ENCODE measurements at places on chromosomes 2 and 18.

- DNase-seq: no peak
Measured at GRCh38 chr2:54374591-54375364, 81.3 kb upstream of the SPTBN1 start.

DNA sequence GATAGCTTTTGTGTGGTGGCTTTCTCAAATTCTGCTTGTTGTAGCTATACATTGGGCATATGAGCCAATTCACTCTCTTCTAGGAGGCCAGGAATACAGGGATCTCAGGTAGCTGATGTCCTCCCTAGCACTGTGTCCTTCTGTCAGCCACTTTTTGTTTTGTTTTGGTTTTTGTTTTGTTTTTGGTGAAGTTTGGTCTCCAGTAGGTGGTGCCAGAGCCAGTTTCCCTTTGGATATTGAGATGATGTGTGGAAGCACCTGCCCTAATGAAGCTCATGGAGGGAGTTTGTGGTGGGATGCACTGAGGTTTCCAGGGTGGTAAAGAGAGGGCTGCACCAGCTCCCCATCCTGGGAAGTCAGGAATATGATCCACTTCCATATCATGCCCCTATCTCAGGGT is 100.5 kb upstream of the VWC2L start:
- no peak for DNase-seq

DNA sequence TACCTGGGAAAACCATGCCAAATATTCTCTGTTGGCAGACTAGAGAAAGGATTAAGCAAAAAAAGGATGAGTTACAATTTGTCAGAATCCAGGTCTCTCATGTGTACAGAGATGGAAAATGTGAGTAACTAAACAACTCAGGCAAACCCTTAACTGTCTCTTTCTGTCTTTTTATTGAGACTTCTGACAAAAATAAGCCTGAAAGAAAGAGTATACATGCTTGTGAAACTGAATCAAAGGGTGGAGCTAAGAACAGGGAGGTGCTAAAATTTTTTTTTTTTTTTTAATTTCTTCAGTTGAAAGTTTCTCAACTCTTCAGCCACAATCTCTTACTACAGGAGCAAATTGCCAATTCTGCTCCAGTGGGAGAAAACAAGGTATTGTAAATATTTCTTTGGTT is at the start of gene SERPINB10:
TSS of gene SERPINB10 (plus strand) at position 295 of the 400 bp plus-strand sequence. CDS start 7,553 bp downstream, outside the sequence.
- no peak for DNase-seq

GRCh38 chr2:99552529-99552928 is 62.7 kb upstream of the REV1 start:
- no peak for DNase-seq

GRCh38 chr2:170369894-170370293 is 191.9 kb downstream of the MYO3B start:
- DNase-seq: no peak

DNA sequence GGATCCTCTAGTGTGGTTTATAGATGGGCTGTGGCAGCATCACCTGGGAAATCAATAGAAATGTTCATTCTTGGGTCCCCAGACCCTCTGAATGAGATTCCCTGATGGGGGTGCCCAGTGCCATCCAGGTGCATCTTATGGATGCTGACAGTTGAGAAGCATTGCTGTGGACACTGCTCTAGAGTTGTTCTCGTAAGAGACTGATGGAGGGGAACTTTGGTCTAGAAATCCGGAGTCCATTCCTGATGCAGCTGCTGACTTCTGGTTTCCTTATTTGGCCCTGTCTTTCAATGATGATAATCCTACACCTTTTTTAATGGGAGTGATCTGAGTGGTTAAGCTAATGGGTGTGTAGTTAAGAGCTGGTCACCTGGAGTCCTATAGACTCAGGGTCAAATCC is 28.3 kb upstream of the E2F6 start:
- DNase-seq: no peak

GRCh38 chr2:118865106-118865505 is 17.7 kb upstream of the EN1 start:
- DNase-seq: no peak

DNA sequence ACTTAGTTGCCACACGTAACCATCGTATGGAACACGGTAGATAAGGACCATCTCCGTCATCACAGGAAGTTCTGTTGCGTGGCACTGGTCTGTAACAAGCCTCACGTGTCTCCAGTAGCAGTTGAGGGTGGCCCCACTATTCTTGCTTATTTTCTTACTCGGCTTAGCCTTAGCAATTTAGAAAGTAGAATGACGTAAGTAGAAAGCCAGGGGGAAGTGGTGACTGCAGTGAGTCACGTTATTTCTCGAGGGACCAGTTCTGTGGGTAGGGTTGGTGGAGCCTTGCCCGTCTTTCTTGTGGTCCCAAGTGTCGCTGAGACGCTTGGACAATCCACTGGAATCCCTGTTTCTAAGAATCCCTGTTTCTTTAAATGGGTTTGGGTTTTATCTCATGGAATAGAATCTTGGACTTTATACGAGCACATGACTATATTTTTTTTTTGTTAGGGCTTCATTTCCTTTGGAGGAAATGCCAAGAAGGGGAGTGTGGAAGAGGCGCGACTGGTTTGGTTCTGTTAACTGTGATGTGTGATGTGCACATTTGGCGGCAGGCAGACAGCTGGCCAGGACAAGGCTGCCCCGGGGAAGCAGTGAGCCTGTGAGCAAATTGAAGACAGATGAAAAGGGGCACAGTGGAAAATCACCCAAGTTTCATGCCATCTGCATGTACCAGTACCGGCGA is 96.2 kb downstream of the CABLES1 start:
- peak; percentile 50 for DNase-seq

DNA sequence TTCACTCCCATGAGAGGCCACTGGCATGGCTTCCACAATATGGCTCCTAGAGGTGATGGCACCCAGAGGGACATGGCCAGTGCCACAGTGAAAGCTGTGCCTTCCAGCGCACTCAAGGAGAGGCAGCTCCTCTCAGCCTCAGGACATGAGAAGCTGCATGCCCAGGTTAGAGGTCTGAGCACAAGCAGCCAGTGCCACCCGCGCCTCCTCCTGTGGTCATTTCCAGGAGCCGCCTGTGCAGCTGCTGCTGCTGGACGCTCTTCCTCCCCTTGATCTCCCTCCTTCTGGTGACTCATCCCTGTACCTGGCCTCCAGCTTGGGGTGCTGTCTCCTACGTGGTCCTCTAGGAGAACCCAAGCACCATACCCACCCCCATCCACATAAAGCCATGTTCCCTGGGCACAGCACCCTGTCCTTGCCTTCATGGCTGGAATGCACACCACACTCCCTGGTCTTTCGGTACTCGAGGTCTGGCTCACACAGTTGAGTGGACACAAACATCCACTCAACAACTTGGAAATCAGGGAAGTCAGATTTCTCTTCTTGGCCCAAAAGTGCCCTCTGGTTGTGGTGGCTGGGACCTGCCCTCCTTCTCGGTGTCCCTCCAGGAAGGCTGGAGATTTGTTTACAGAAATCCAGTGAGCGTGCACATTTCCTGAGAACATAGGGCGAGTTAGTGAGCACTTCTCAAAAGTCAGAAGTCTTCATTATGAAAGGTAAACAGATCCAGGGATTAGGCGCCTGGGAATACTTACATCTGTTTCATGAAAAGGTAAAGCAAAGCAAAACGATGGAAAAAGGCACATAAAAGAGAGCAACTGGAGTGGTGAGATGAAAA is 96.7 kb downstream of the EIPR1 start:
- DNase-seq: no peak

DNA sequence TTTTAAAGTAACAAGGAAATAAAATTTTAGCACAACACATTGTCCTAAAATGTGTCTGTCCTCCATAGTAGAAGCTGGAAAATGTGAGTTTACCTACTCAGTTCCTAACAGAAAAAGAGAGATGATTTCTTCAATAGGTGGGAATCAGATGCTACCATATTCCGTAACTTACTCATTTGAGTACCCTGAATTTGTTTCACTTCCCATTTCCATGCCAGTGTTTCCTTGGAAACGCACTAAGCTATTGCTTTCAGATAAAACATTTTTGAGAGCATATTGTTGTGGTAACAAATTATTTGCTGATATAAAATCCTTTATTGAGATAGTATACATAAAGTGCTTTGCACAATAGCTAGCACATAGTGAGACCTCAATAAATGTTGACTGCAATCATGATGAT is 137.5 kb upstream of the BARD1 start:
- no peak for DNase-seq

DNA sequence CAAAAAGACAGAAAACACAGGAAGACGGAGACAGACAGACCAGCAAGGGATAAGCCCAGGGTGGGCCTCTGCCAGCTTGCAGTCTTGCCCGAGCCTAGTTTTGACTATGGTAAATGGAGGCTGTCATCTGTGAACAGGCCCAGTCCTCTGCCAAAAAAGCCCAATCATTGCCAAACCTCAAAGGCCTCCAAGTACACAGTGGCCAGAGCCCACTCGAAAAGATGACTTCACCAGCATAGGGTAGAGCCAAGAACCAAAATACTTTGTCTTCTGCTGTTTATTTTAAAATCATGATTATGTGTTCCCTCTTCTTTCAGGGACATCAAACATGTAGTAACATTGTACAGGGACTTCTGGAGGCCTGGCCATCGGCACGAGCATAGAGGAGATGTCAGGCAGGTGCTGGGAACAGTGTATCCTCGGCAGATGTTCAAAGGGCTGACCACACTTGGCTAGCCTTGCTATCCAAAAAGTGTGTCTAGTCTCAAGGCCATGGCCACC is 66.0 kb downstream of the TTC32 start:
- DNase-seq: no peak

DNA sequence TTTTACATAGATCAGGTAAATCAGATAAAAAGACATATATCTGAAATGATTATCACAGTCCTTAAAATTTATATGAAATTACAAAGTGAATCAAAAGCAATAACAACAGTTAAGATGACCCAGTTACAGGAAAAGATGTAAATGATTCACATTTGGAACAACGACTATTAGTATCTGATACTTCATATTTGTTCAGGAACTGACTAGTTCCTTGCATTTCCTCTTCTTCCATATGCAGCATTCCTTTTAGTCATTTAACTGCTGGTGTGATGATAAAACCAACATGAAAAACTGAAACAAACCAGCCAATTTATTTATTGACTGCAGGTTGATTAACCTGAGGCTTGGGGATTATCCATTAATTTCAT is 75.2 kb downstream of the RBMS1 start:
- no peak for DNase-seq

DNA sequence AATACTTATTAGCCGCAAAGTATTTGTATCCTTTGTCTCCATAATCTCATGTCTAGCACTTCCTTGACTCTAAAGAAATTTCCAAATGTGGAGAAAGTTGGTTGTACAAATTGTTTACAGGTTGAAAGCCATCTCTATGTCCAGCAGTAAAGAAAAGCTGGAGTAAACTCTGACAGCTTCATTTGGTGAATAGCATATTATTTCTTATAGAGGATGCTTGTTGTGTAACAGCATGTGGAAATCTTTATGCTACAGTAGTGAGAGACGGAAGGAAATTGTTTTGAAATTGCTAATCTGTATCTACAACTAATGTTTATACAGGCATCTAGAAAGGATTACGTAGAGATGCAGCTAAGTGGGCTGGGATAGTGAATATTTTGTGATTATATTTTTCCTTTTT is 78.5 kb downstream of the UGGT1 start:
- no peak for DNase-seq

DNA sequence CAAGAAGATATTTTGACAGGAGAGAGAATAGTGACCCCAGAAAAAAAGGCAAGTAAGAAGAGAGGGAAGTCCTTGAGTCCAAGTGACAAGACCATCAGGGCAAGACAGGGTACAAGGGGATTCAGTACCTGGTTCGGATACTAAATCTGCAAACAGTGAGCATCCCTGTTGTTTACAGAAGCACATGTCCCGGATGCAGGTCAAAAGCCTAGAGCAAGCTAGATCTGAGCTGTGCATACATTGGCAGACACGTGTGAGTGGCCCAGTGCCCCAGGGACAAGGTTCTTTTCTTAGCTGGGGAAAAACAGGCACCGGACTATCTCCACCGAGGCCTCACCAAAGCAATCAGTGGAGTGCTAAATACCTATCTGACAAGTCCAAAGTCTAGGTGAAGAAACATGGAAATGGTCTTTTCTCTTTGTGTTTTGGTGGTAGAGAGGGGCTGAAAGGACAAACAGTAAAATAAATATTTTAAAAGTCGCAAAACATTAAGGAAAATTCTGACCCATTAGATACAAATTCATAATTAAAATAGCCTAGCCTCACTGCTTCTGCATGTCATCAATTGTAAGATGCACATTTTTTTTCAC is 165.2 kb downstream of the SUCLG1 start:
- no peak for DNase-seq
